Osteocyte (in vitro differentiated cells): ENCODE measurements at places on chromosomes 1 and 21. TPM values are rescaled to one million over a fixed set of nuclear protein-coding genes. Genes with fewer than 3 reads are reported as not detected.

DNA sequence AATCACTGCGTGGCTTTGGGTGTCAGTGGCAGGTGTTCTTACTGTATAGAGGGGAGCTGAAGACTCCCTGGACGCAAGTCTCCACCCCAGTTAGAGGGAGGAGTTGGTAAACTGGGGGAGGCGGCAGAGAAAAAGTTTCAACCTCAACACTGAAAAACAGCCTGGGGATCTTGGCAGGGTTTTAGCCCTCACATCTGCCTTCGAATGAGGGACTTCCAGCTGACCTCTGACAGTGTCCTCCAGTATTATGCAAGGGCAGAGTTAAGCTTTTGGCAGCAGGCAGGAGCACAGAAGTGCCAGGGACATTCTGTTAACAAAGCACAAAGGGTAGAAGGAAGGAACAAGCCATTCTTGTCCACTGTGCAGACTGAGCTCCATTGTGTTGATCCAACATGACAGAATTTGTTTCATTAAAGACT lies 41.2 kb upstream of the RAB4A start:
- DNase-seq, result no peak

Gene FAM163A
- not detected in 2 replicates for total RNA-seq

- DNase-seq, result no peak
These were observed 274.1 kb upstream of the CHRM3 start for GRCh38 chr1:239112101-239112935.

Gene SLC22A15
- 4.5 and 5.8 TPM in 2 replicates for total RNA-seq

GRCh38 chr1:153769221-153769620 lies 6.0 kb upstream of the SLC27A3 start:
- no peak for DNase-seq

Gene REN
- total RNA-seq, result not detected in 2 replicates

DNA sequence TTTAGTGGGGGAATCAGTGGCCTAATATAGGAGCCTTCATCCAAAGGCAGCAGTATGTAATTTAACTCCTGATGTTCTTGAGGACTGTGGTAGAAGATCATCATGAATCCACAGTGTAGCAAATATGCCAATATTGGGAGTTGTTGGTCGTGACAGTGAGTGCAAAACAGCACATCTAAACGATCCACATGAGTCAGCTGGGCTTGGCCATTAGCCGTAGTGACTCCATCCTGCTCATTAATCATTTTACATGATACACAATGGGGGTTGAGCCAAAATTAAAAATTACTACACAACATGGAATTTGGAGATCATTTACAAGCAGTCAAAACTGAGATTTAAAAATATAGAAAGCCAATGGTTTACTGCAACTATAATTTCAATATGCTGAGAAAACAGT lies 653.9 kb upstream of the CAMK1G start:
- no peak for DNase-seq

DNA sequence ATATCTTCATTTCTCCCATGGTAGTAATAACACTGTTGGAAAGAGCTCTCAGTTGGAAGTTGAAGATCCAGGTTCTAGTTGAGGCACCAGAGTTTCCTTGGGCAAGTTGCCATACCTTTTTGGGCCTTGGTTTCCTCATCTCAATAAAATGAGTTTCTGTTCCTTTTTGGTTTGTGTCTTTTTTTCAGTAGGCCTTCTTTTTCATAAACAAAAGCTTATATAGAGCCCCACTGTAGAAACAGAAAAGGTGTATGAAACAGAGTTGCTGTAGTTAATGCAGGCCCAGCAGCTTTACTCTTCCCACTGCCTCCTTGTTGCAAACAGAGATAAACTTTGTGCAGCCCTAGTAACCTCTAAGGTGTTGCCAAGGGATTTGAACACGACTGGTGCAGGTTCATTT lies 41.7 kb downstream of the WNT4 start:
- no peak for DNase-seq

Gene KIFAP3
- total RNA-seq, result 34.1 and 35.1 TPM in 2 replicates

Gene SLX9
- 30.4 and 33.1 TPM in 2 replicates for total RNA-seq

Gene LRRC3
- 4.0 and 4.2 TPM in 2 replicates for total RNA-seq

DNA sequence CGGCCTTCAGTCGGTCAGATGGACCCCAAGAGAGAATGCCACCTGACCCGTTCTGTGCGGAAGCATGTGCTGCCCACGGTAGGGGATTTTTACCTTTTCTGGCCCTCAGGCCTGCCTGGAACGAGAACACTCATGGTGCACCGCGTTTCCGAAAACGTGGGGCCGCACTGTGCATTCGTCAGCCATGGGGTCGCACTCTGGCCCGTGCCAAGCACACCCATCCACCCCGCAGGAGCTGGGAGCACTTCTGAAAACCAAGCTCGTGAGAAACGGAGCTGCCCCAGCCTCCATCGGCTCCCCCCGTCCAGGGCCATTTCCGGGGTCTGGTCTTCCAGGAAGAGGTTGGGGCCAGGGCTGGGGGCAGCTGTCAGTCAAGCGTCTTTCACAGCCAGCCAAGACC lies 72.8 kb downstream of the PRDM16 start:
- DNase-seq, result no peak

Gene RAB7B
- 0.78 TPM in 2 replicates for total RNA-seq

DNA sequence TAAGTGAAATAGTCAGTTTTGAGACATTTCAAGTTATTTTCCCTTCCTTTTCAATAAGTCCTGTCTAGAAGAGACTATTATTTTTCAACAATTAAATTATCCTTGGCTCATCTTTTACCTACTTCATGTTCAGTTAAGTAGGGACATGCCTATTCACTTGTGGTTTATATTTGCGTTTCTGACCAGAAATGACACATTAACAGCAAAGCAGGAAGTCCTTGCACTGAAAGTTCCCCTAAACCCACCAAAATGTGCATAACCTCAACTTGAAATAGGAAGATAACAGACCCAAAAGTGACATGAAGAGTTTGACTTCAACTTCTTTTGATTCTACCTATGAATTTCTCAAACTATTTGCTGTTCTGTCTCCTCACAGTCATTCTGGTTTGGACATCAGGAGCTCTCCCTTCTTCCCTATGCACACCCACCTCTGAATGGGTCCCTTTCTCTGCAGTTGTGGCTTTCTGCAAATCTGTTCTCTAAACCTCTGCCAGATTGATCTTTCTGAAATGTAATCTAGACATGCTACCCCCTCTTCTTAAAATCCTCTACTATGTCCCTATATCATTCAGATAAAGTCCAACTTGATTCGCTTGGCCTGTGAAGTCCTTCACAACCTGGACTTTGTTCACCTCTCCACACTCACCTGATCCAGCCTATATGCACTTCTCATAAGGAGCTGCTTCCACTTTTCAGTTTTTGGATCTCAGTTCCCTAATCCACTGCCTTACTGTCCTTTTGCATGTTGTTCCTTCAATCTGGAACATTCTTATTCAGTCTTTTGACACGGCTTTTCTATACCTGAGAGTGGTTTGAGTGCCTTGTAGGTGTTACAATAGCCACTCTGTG lies 661.5 kb upstream of the ADGRL4 start:
- no peak for DNase-seq

GRCh38 chr1:228175316-228176023 lies 9.9 kb downstream of the IBA57 start:
- DNase-seq, result no peak

Gene GBP4
- total RNA-seq, result not detected in 2 replicates

DNA sequence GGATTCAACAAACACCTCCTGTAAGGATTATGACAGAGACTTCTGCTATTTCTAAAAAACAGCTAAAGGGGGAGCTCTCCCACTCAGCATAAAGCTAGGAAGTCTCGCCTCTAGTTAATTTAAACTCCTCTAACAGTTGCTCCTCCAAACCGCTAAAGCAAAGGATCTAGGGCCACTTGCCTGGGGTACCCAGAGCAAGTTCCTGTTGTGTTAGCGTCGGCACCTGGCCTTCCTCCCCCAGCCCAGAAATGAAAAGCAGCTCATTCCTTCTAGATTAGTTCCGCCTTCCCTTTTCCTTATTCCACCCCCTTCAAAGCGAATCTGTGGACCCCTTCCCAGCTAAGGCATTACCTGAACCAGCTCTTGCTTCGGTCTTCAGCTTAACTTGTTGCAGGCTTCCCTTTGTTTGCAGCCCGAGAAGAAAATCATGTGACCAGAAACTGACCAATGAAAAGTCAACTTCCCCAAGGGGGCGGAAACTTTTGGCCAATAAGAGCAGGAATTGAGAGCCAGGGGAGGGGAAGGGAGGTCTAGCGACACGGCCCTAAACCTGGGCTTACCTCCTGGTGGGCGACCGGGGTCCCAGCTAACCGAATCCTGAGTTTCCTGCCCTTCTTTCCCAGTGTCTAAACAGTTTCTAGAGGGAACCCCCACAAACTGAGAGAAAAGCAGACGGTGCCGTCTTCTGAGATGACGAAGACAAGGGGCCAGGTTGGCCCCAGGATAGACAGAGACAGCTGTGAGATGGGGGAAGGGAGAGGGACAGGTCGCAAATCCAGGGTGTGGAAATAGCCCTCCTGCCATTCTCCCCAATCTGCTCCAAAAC lies at the start of gene PBXIP1:
Gene PBXIP1, minus strand, starts transcription at position 382 of the 826 bp plus-strand sequence. CDS start 2,378 bp downstream, outside the sequence.
- DNase-seq, result peak; percentile 91

- DNase-seq, result no peak
These were observed 112.5 kb downstream of the RERE start for GRCh38 chr1:8704866-8705506.

- DNase-seq, result no peak
These were observed 121.9 kb downstream of the CYYR1 start for GRCh38 chr21:26451081-26451740.

- no peak for DNase-seq
These were observed 167.5 kb downstream of the ATG4C start for GRCh38 chr1:62951428-62951827.

Gene PHGDH
- total RNA-seq, result 271 and 282 TPM in 2 replicates

- DNase-seq, result no peak
These were observed 20.9 kb downstream of the SLC2A7 start for GRCh38 chr1:9005395-9005708.

Gene MRPS15
- total RNA-seq, result 59.0 and 64.4 TPM in 2 replicates

GRCh38 chr21:41648591-41649031 lies 118.2 kb downstream of the RIPK4 start:
- DNase-seq, result no peak

DNA sequence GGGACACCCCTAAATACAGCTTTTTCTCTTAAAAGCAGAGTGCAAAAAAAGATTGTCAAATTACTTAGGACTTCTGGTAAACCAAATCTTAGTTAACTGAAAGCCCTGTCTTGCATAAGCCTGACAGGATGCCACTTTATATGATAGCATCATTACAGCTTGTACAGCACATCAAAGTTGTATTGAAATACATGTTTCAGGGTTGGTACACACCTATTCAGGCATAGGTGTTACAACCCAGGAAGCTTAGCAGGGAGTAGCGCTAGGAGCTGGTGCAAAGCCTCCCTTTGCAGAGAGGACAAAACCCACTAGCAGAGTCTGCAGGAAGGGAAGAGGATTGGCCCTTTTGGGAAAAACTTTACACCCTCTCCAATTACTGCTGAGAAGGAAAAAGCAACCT lies 258.9 kb upstream of the SGIP1 start:
- DNase-seq, result no peak

Gene SH2D2A
- not detected in 2 replicates for total RNA-seq

DNA sequence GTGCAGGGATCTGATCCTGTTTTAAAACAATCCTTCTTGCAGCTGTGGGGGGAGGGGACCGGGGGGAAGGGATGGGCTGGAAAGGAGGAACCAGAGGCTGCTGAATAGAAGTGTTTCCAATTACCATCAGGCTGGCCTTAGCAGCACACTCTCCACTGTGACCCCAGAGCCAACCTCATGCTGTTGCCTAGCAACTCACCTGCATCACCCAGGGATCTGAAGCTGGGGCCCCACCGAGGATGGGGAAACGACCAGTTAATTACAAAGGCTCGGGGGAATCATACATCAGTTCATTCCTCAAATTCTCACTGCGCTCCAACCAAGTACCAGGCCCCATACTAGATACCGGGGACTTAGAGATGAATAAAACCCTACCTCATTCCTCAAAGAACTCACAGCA lies 11.9 kb upstream of the GPX7 start:
- DNase-seq, result no peak

- DNase-seq, result no peak
These were observed 65.5 kb upstream of the RGS7 start for GRCh38 chr1:241422470-241422869.

GRCh38 chr1:77068013-77068412 lies 151.2 kb downstream of the PIGK start:
- DNase-seq, result no peak

DNA sequence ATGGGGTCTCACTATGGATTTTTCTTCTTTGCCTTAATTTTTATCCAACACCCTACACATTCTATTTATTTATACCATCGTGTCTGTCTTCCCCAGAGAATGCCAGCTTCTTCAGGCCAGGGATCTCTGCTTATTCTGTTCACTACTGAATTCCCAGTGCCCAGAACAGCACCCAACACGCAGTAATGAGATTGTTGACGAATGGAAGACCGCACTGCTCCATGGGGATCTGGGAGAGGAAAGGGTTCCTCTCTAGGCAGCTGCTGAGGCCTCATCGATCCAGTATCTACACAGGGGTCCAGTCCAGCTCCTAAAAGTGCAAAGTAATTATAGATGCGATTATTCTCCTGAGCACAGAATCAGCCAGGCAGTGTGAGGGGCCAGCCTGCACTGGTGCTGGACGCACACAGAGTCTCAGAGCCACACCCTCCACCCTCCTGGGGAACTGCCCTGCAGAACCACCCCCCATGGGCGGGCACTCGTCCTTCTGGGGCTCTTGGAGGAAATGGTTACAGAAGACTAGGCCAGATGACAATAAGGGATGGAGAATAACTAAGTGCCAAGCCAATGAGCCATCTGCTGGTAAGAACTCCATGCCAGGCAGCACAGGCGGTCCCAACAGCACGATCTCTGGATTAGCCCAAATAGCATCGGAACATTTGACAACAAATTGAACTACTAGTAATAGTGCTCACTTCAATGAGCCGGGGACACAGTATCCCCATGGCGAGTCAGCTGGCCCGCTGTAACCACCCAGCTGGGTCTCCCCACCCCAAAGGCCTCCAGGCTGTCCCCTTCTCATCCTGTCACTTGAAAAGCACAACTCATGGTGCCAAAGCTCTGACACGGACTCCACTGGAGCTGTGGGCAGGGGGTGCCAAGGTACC lies 1.7 kb upstream of the PDE9A start:
- no peak for DNase-seq

Gene FALEC
- total RNA-seq, result not detected in 2 replicates

DNA sequence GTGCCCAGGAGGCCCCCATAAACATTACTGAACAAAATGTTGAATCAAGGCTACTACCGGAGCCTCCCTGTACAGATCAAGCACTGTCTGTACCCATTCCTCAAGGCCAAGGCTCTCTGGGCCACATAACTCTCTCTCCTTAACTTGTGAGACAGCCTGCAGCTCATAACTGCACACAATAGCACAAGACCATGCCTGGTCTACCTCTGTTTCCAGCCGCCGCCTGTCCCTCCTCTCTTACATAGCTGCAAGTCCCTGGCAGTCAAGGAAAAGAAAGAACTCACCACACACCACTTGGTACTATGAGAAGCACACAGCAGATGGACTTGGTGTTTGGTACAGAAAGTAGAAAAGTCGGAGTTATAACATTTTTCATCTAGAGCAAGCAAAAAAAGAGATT lies 91.1 kb downstream of the SSBP3 start:
- DNase-seq, result no peak

Gene LAMC1
- total RNA-seq, result 369 and 384 TPM in 2 replicates

DNA sequence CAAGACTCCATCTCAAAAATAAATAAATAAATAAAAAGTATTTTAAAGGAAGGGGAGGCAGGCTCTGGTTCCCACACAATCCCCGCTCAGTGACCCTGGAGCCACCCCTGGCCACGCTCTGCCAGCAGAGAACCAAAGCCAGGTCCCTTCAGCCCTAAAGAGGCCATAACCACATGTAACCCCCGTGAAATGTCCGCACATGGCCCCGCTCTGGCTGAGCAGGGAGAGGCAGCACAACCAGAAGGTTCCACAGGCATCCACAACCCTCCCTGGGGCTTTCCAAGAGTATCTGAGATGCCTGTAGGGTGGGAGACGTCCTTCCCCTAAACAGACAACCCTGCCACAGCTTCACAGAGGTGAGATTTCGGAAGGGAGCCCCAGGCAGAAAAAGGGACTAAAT lies 1.4 kb upstream of the ARF1 start:
- DNase-seq, result no peak

Gene RAB25
- not detected in 2 replicates for total RNA-seq
